WTC11 (cell line): ENCODE measurements at places on chromosomes 12 and 14.

- no peak for DNase-seq
Observed at GRCh38 chr12:95836185-95836609, 22.6 kb upstream of the SNRPF start.

DNA sequence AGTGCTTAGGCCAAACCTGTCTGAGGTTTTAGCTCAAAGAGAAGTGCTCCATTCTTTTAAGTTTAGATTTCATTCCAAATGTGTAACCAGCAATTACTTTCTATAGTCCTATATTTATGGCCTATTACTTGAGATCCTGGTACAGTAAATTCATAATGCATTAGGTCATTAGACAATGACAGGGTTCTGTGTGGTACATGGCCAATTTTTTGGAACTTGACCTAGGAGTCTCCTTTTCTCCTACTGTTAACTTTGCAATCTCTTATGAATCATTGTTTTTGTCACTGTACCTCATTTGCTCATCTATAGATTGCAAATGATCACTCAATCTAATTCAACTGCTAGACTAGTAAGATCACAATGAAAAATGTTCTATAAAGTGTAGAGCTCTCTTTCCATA lies 136.7 kb downstream of the PDE3A start:
- no peak for DNase-seq

DNA sequence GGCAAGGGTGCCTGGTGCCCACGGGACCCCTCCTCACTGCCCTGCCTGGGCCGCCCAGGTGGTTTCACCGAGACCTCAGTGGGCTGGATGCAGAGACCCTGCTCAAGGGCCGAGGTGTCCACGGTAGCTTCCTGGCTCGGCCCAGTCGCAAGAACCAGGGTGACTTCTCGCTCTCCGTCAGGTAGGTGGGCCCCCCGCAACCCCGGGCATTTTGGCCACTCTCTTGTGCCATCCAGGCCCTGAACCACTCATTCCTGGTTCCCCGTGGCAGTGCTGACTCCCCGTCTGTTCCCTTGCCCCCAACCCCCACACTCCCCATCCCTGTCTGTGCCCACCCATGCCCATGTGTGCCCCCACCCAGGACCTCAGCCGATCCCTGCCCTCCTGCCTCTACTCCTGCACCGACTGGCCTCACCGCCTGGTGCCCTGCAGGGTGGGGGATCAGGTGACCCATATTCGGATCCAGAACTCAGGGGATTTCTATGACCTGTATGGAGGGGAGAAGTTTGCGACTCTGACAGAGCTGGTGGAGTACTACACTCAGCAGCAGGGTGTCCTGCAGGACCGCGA lies 480 bp downstream of the PTPN6 start:
- DNase-seq: no peak

- DNase-seq: no peak
Observed at GRCh38 chr12:51087818-51088217, 4.4 kb upstream of the CSRNP2 start.

- no peak for DNase-seq
Observed at GRCh38 chr12:105676694-105677093, 346.2 kb downstream of the C12orf75 start.

- no peak for DNase-seq
Observed at GRCh38 chr14:89415159-89415558, 1.9 kb downstream of the FOXN3 start.

DNA sequence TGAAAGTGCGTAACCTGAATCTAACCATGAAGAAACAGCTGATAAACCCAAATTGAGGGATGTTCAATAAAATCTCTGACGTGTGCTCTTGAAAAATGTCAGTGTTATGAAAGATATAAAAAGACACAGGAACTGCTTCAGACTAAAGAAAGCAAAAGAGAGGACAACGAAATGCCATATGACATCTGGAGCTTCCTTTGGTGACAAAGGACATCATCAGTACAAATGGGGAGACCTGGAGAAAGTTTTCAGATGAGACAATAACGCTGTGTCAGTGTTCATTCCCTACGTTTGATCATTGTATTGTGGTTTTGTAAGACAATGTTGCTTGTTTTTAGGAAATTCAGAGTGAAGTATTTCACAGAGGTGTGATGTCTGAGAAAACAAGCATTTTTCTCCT lies 125.9 kb upstream of the MAP1LC3B2 start:
- no peak for DNase-seq

DNA sequence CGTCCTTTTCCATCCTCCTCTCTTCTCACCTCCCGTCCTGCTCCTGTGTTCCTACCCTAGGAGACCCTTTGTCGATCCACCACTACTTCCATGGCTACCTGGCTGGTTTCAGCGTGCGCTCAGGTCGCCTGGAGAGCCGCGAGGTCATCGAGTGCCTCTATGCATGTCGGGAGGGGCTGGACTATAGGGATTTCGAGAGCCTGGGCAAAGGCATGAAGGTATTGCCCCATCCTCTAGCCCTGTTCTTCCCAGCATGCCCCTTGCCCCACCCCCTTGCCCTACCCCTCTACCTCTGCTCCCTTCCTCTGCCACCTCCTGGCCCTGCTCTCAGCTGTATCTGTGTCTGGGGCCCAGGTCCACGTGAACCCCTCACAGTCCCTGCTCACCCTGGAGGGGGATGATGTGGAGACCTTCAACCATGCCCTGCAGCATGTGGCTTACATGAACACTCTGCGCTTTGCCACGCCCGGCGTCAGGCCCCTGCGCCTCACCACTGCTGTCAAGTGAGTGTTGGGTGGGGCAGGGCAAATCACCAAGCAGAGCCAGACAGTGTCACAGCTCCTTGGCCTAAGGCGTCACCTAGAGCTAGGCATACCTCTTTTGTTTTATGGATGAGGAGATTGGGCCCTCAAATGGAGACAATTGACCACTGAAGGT lies 12.8 kb downstream of the CLSTN3 start:
- DNase-seq: no peak

DNA sequence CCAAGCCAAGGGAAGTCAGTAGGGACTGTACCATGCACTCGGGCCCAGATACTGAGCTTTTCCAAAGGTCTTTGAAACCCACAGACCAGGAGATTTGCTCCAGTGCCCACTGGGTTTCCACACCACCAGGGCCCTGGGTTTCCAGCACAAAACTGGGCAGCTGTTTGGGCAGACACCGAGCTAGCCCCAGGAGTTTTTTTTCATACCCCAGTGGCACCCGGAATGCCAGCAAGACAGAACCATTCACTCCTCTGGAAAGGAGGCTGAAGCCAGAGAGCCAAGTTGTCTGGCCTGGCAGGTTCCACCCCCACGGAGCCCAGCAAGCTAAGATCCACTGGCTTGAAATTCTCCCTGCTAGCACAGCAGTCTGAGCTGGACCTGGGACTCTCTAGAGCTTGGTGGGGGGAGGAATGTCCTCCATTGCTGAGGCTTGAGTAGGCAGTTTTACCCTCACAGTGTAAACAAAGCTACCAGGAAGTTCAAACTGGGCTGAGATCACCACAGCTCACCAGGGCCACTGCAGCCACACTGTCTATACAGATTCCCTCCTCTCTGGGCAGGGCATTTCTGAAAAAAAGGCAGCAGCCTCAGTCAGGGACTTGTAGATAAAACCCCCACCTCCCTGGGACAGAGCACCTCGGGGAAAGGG lies 793.7 kb downstream of the RPS29 start:
- no peak for DNase-seq

DNA sequence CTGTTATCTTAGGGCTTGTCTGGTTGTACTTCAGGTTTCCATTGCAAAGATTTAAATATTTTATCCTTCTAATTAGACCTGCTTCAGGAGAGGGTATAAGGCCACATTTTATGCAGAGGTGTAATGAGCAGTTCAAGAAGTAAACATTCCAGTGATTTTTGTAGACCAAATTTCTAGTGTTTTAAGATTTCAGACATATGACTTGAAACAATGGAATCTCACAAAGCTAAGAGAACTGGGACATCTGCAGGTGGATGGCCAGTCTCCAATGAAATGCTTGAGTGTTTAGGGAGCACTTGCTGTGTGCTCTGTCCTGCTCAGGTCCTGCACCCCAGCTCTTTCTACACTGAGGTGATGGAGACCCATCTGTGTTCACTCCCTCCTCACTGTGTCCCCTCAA lies 7.9 kb downstream of the C14orf132 start:
- no peak for DNase-seq

DNA sequence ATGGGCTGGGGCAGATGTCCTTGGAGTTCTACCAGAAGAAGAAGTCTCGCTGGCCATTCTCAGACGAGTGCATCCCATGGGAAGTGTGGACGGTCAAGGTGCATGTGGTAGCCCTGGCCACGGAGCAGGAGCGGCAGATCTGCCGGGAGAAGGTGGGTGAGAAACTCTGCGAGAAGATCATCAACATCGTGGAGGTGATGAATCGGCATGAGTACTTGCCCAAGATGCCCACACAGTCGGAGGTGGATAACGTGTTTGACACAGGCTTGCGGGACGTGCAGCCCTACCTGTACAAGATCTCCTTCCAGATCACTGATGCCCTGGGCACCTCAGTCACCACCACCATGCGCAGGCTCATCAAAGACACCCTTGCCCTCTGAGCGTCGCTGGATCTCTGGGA lies 2.7 kb upstream of the SMIM41 start:
- no peak for DNase-seq

DNA sequence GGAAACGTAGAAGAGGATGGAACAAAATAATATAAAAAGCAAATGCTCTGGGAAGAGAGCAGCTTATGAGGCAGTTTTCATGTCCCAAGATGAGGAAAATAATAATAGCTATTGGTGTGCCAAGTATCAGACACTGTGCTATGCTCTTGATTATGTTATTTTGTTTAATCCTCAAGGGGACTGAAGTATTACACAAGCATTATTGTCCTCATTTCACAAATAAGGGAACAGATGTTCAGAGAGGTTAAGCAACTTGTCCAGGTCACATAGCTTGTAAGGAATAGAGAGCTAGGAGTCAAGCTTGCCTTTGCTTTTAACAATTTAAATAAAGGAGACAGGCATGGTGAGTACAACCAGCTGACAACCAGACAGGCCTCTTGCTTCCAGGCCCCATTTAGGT lies 26.9 kb upstream of the LTBP2 start:
- no peak for DNase-seq

DNA sequence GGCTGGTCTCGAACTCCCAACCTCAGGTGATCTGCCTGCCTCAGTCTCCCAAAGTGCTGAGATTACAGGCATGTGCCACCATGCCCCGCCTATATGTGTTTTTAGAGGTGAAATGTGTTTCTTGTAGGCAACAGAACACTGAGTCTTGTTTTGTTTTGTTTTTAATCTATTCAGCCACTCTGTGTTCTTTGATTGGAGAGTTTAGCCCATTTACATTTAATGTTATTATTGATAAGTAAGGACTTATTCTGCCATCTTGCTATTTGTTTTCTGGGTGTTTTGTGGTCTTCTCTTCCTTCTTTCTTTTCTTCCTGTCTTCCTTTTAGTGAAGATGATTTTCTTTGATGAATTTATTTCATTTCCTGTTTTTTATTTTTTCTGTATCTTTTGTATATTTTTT lies 29.6 kb downstream of the IFNG start:
- no peak for DNase-seq

DNA sequence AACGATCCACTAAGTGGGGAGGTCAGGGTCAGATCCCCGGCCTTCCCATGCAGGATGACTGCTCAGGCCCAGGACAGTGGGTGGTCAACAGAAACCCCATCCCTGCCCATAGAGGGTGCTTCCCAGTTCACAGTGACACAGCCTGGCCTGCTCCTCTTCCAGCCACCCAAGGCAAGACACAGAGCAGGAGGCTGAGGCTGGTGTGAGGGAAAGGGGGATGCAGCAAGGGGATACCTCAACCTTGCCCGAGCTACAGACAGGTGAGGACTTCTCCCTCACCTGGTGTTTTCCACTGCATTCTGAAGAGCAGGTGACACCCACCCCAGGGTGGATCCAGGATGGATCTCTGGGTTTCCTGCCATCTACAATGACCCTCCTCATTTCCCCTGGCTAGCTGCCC lies 106.7 kb downstream of the KIF26A start:
- no peak for DNase-seq

- DNase-seq: no peak
Observed at GRCh38 chr14:23639891-23640523, 3.8 kb downstream of the DHRS2 start.

DNA sequence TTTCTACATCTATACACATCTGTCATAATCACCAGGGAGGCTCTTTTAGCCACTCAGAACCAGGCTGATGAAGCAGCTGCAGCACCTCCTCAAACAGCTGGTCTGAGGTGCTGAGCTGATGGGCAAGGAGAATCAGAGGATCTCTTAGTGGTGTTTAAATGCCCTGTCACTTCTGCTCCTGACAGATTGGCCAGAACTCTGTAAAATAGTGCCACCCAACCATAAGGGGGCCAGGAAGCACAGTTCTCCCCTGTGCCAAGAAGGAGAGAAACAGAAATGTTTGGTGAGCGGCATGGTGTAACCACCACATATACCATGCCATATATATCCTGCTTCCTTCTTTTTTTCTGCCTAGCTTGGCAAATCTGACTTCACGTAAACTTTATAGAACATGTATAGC lies 12.8 kb downstream of the SOCS2 start:
- DNase-seq: no peak

GRCh38 chr14:93862265-93862664 lies 64.9 kb upstream of the FAM181A start:
- DNase-seq: no peak

GRCh38 chr12:46407361-46407760 lies 34.8 kb upstream of the SLC38A2 start:
- DNase-seq: no peak

GRCh38 chr12:119501052-119501451 lies 92.5 kb upstream of the TMEM233 start:
- no peak for DNase-seq

- DNase-seq: no peak
Observed at GRCh38 chr12:55957106-55957859, 8.6 kb downstream of the PMEL start.

- no peak for DNase-seq
Observed at GRCh38 chr12:76037130-76038103, 5.8 kb upstream of the PHLDA1 start.

GRCh38 chr14:74649673-74650072 lies 37.6 kb upstream of the LTBP2 start:
- no peak for DNase-seq

DNA sequence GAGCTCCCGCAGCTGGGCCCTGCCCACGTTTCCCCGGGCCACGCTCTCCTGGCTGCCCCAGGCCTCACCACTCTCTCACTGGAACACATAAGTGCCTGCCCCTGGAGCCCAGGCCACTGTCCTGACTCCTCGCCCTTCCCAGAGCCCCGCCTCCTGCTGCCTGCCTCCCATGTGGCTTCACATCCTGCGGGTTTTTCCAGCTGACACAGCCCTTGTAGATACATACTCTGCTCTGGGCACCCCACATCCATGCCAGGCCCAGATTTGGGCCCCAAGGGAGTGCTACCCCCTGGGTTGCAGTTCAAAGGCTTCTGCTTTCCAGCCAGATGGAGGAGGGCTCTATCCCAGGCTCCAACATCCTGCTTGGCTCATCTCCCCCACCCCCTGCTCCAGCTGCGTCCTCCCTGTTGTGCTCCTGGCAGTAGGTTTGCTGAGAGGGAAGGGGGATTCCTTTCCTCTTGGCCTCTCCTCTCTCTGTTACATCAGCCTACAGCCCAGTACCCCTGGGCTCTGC lies 60.1 kb downstream of the TSPAN9 start:
- DNase-seq: peak; percentile 51

- DNase-seq: no peak
Observed at GRCh38 chr12:3350432-3350831, 140.6 kb upstream of the PRMT8 start.

GRCh38 chr12:107650977-107651376 lies 34.6 kb upstream of the PWP1 start:
- no peak for DNase-seq
